ENCODE measurements at places on chromosomes 13 and 19. TPM values are rescaled to one million over a fixed set of nuclear protein-coding genes. Genes with fewer than 3 reads are reported as not detected.

GRCh38 chr13:45218689-45219088 is 17.8 kb upstream of the KCTD4 start:
- peaks cover 4% of the 10 kb centered on the region for H3K36me3 ChIP-seq
- no peak overlapping the region for H3K4me3 ChIP-seq
- H3K27ac ChIP-seq, result no peak overlapping the region
- no peaks in the 10 kb centered on the region for H3K27me3 ChIP-seq

GRCh38 chr19:28239270-28239669 is 973.7 kb downstream of the UQCRFS1 start:
- H3K4me3 ChIP-seq, result no peak overlapping the region
- no peaks in the 10 kb centered on the region for H3K4me1 ChIP-seq
- no peak for DNase-seq
- H3K27ac ChIP-seq, result no peak overlapping the region

GRCh38 chr13:33869005-33869404 is 51.1 kb downstream of the RFC3 start:
- no peak overlapping the region for H3K4me3 ChIP-seq
- no peaks in the 10 kb centered on the region for H3K27me3 ChIP-seq
- H3K4me1 ChIP-seq, result no peaks in the 10 kb centered on the region
- peaks cover 7% of the 10 kb centered on the region for H3K36me3 ChIP-seq
- H3K27ac ChIP-seq, result no peak overlapping the region

DNA sequence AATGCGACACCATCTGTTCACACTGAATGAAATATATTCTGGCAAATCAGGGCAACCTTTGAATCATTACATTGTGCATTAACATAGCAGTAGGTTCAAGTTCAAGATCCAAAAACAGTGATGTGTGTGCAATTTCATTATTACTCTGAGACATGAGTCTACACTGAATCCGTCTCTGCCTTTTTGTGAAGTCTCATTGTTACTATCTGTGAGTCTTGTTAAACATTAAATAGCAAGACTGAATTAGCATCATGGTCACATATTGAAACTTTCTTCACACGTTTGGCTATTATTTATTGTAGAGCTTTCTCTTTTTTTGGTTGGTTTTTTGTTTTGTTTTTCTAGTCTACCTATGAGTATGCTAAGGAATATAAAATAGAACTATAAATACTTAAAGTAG is 117.1 kb upstream of the SLITRK5 start:
- no peak overlapping the region for H3K27ac ChIP-seq
- no peaks in the 10 kb centered on the region for H3K36me3 ChIP-seq
- no peak overlapping the region for H3K4me3 ChIP-seq
- H3K4me1 ChIP-seq, result no peaks in the 10 kb centered on the region
- DNase-seq, result no peak
- no peaks in the 10 kb centered on the region for H3K27me3 ChIP-seq

KCNRG gene
- total RNA-seq, result not detected

DNA sequence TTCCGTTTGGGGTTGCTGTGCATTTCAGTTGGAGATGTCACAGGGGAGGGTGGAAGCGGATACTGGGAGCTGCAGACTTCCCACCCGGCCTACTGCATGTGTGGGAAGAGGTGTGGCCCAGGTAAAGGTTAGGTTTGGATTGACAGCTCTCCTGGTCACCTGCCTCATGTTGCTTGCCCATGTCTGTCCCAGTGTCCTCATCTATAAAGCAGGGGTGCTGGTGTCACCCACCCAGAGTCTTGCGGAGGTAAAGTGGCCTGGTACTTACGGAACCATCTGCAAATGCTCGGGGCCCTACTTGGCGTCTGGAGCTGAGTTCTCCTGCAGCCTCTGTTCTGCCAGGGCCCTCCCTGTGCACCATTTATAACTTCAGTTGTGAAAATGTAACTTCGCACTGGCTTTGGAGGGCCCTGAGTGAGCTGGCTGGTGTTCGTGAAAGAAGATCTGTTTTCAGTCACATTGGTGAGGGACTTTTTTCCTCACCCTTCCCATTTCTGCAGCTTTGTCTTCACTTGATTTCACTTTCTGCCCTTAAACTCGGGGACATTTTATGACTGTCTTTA is 65.1 kb upstream of the TEX29 start:
- H3K4me1 ChIP-seq, result no peaks in the 10 kb centered on the region
- no peak for DNase-seq
- no peak overlapping the region for H3K4me3 ChIP-seq
- no peaks in the 10 kb centered on the region for H3K27me3 ChIP-seq
- peaks cover 61% of the 10 kb centered on the region for H3K36me3 ChIP-seq

GRCh38 chr19:54154603-54155345 is 4.7 kb downstream of the LENG1 start:
- peak; percentile 65 for DNase-seq
- H3K4me3 ChIP-seq, result no peak overlapping the region
- peak overlapping the region; percentile 88 for H3K27ac ChIP-seq
- no peaks in the 10 kb centered on the region for H3K27me3 ChIP-seq
- H3K36me3 ChIP-seq, result peaks cover 51% of the 10 kb centered on the region

DNA sequence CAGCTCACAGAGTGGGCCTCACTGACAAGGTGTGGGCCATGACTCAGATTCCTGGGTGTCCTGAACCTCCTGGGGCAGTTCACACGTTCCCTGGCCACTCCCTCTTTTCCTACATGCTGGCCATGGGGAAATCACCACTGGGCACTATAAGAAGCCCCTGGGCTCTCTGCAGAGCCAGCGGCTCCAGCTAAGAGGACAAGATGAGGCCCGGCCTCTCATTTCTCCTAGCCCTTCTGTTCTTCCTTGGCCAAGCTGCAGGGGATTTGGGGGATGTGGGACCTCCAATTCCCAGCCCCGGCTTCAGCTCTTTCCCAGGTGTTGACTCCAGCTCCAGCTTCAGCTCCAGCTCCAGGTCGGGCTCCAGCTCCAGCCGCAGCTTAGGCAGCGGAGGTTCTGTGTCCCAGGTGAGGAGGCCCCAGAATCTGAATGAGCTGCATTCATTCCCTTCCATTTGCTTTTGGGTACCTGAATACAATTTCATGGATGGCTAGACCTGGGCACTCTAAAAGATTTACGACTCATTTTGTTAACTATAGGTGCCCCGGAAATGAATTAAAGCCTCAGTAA is at the start of gene OLFM4:
TSS of gene OLFM4 (plus strand) at position 177 of the 567 bp plus-strand sequence. CDS start at position 201, 24 bp downstream.
- H3K27ac ChIP-seq, result no peak within 1 kb of the TSS
- no peak within 1 kb of the TSS for H3K4me3 ChIP-seq
- H3K36me3 ChIP-seq, result no peaks in the 10 kb centered on the region

NKPD1 gene
- 0.22 TPM for total RNA-seq

DNA sequence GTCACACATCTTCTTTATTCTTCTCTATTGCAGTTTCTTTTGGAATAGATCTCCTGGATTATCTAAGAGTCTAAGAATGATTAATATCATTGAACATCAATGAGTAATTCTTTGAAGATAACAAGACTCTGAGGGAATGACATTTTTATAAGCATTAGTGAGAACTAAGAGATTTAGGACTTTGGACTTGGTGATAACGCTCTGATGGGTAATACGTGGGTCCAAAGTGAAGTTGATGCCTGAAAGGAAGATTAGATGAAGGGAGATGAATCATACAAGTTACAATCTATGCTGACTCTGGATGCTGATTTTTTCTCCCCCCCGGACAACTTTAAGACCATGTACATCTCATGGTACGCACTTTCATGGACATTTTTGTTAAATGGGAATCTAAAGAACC is 364.5 kb downstream of the GPC5 start:
- H3K4me3 ChIP-seq, result no peak overlapping the region
- H3K4me1 ChIP-seq, result no peaks in the 10 kb centered on the region
- no peaks in the 10 kb centered on the region for H3K36me3 ChIP-seq
- DNase-seq, result no peak

Data from activated CD4-positive, alpha-beta memory T cell treated with anti-CD3 and anti-CD28 coated beads for 36 hours (primary cell).